ENCODE measurements at places on chromosomes 4 and X.

GRCh38 chrX:132025041-132025440 is 1.9 kb downstream of the STK26 start:
- DNase-seq, result no peak

DNA sequence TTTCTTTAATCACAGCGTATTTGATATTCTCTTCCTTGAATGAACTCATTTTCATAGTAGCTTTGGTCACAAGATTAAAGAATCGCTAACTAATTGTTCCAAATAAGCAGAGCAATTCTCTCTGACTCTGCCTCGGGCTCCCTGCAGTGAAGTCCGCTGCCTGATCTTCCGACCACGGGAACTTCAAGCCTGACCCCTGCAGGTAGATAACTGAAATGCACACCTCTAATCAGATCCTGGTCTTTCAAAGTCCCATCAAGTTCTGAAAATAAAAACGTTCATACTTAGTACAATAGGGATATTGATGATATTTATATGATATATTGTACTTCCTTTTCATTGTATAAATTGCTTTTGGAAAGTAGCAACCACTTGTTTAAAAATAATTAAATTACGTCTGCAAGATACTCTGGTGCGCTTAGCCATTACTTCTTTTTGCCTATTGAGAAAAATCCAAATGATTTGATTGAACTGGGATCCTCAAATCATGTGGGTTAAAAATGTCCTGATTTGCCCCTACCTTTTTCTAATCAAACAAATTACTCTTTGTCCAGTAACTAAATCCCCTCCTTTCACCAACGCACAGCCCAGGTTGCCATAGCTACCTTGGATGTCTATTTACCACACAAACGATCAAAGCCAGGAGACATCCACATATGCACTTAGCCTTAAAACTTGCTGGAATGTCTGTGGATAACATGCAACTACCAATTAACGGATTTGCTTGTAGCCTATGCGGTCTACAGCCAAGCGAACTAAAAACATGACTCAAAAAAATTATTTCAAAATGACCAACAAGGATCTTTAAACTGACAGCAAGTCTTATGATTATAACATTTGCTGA is 4.2 kb downstream of the MID1 start:
- no peak for DNase-seq

GRCh38 chr4:83240379-83240875 is 44.2 kb downstream of the COQ2 start:
- no peak for DNase-seq

DNA sequence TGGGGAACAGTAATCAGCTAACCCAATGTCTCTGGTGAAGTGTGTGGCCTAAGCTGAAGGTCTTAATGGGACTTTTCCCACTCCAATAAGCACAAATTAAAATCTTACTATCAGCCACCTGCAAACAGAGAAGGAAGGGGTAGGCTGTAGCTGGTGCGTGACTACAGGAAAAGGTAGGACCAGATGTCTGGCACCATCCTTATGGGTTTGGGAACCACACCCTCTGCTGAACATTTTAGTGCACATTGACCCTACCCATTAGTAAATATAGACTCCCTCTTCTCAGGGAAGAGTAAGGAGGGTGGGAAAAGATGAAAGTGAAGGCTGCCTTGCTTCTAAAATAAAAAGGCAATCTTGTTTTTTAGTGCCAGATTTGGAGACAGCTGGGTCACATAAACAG is 602.8 kb downstream of the FAT4 start:
- DNase-seq, result no peak

DNA sequence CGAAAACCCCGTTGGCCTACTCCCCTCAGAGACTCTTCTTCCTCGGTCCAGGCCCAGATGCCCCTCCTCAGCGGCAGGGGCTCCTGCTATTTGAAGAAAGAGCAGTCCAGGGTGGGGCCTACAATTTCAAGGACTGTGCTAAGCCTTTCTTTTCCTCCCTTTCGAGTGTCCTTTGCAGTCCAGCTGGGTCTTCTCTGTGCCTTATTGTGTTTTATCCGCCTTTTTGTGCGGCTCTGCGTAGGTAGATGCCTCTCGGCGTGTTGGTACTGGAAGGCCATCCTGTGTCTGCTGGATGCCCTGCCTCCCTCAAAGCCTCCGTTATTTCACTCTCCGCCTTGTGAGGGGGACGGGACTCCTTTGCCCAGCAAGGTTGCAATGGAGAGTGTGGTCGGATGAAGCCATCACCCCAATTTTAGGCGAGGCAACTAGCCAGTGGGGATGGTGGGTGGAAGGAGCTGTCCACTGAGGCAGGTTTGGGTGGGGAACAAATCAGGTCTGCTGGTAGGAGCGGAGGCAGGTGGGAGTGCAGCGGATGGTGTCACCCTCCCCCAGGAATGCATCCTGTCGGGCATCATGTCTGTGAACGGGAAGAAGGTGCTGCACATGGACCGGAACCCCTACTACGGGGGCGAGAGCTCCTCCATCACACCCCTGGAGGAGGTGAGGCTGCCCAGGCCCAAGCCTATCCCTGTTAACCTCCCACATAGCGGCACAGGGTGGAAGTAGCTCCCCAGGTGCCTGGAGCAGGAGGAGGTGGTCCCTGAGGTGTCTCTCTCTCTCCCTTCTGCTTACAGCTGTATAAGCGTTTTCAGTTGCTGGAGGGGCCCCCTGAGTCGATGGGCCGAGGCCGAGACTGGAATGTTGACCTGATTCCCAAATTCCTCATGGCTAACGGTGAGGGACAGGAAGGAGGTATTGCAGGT is 1.3 kb downstream of the GDI1 start:
- no peak for DNase-seq

DNA sequence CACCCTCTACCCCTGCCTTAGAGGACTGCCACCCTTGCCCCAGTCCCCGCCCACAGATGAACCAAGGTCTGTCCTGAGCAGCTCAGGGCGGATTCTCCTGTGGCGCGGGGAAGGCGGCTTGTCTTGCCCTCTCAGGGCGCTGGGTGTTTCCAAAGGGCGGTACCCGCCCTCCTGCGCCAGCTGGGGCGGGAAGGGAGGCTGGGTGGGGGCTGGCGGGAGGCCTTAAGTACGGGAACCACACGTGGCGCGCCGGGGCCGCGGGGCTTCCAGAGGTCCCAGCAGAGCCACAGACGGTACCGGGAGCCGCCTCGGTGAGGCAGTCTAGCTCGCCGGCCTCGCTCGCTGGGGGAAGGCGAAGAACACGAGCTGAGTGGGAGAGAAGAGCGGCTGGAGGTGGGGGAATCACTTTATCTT is 361.1 kb downstream of the MID1IP1 start:
- DNase-seq, result peak; percentile 36

Data from stimulated activated CD8-positive, alpha-beta memory T cell treated with anti-CD3 and anti-CD28 coated beads, Interleukin-2, amount 100 ng/mL, for 48 hours (primary cell).